Esophagus muscularis mucosa (tissue), 4 donors: ENCODE measurements at places on chromosomes 7 and 10. TPM values are rescaled to one million over a fixed set of nuclear protein-coding genes. Genes with fewer than 3 reads are reported as not detected.

GRCh38 chr10:2476812-2477553, 590.4 kb upstream of the PFKP start:
- H3K27ac ChIP-seq = no peak overlapping the region
- no peaks in the 10 kb centered on the region for H3K36me3 ChIP-seq
- DNase-seq = no peak

DNA sequence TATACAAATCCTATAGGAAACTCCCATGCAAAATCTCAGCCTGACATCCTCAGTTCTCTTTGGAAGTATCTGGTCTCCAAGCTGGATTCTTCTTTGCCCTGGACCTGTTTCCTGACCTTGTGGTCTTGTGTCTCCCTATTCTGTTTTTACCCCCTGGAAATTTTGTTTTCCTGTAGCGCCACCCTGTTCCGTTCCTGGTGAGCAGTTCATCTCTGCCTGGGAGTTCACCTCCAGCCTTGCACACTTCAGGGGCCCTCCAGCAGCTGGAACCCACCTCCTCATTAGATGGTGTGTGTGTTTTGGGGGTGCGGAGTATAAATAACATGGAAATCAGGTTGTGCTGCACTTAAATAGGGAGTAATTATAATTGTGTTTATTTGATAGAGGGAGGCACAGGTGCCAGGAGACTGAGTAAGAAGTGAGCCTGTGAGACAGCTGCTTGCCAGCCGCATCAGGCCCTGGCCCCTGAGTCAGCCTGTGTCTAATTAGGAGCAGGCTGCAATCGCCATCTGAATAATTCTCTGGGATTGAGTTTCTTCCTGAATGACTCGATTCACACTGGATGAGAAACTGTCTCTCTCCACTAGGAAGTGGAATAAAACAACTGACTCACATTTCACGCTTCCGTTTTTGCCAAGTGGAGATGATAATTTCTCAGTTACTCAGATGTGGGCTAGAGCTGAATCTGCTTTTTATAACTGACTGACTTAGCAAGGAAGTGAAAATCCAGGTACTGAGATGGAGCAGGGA, 69.4 kb upstream of the HECTD2 start:
- no peaks in the 10 kb centered on the region for H3K4me1 ChIP-seq
- DNase-seq = no peak
- no peak overlapping the region for H3K4me3 ChIP-seq
- H3K27me3 ChIP-seq = no peaks in the 10 kb centered on the region
- H3K27ac ChIP-seq = no peak overlapping the region
- H3K36me3 ChIP-seq = no peaks in the 10 kb centered on the region

DNA sequence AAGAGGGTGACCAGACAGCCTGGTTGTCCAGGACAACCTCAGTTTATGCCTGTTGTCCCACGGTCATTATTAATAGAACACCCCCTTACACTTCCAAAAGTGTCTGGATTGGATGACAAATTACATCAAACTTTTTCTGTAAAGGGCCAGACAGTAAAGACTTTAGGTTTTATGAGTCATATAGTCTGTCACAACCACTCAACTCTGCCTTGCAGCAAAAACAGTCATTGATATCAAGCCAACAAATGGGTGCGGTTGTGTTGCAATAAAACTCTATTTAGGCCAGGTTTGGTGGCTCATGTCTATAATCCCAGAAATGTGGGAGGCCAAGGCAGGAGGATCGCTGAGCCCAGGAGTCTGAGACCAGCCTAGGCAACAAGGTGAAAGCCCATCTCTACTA, 66.7 kb upstream of the ATP6V0A4 start:
- no peak overlapping the region for H3K27ac ChIP-seq
- no peak overlapping the region for H3K4me3 ChIP-seq
- H3K4me1 ChIP-seq = no peaks in the 10 kb centered on the region
- H3K36me3 ChIP-seq = no peaks in the 10 kb centered on the region

DNA sequence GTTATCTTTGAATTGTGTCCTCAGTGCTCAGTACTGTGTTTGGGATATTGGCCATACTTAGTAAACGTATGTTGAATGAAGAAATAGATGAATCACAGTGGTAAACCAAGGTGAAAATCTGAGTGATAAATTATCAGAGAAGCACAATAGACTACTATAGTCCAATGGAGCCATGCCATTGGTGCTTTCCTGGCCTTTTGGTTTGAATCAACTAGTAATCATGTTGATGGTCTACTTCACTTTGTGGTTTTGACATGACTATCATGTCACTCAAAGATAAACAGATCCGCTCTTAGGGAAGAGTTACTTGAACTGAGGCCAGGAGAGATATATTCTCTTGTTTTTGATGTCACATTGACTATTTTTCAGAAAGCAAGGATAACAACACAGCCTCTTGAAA, 86.1 kb upstream of the IGFBP3 start:
- no peak overlapping the region for H3K27ac ChIP-seq
- no peaks in the 10 kb centered on the region for H3K36me3 ChIP-seq
- H3K4me1 ChIP-seq = no peaks in the 10 kb centered on the region
- DNase-seq = peak; percentile 42

The SP8 gene
- total RNA-seq = not detected

DNA sequence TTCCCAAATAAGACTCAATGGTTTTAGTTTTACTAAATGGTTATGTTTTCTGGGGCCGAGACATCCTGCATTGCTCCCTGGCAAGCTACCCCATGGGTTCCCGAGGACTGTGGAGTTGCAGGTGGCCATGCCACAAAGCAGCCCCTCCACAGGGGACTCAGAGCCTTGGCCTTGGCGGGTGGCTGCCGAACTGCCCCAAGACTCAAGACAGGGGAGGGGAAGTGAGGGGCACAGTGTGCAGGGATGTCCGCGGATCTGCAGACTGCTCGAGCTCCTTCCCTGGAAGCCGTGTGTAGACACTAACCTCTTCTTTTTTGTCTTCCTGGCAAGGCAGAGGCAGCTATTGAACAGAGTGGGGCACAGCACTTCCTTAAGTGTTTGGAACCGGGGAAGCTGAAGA, 154.6 kb downstream of the EBF3 start:
- no peak overlapping the region for H3K27ac ChIP-seq
- no peaks in the 10 kb centered on the region for H3K36me3 ChIP-seq
- H3K4me1 ChIP-seq = no peaks in the 10 kb centered on the region
- H3K4me3 ChIP-seq = no peak overlapping the region

The LFNG gene
- total RNA-seq = 9.6 TPM

The CALCR gene
- total RNA-seq = not detected

The OR2A12 gene
- not detected for total RNA-seq

GRCh38 chr10:74488907-74489306, 337.5 kb upstream of the KAT6B start:
- DNase-seq = no peak
- no peaks in the 10 kb centered on the region for H3K4me1 ChIP-seq
- H3K27ac ChIP-seq = no peak overlapping the region
- H3K36me3 ChIP-seq = no peaks in the 10 kb centered on the region

The INPP5F gene
- total RNA-seq = 15.1 TPM

The TRPV6 gene
- total RNA-seq = not detected

The CDH23 gene
- total RNA-seq = 29.6 TPM

DNA sequence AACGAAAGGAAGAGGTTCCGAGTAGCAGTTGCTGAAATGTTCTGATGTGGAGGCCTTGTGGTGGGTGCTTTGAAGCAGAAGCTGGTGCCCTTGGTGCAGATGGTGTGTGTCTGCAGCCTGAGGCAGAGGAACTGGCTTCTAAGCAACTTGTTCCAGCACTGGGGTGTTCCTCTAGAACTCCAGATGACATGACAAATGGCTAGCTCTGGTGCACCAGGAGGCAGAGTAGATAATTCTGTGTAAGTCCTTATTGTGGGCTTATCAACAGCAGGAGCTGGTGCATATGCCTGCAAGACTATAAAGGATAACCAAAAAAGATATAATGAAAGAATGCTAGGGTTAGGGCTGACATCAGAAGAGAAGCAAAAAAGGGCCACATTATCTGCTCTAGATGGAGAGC, 76.5 kb downstream of the ARL5B start:
- no peak for DNase-seq
- H3K36me3 ChIP-seq = no peaks in the 10 kb centered on the region
- H3K27ac ChIP-seq = no peak overlapping the region
- H3K4me1 ChIP-seq = no peaks in the 10 kb centered on the region
- no peak overlapping the region for H3K4me3 ChIP-seq

GRCh38 chr10:73054286-73054685, 42.4 kb downstream of the P4HA1 start:
- no peak for DNase-seq
- H3K36me3 ChIP-seq = peaks cover 62% of the 10 kb centered on the region
- H3K27me3 ChIP-seq = no peaks in the 10 kb centered on the region
- H3K27ac ChIP-seq = no peak overlapping the region
- no peaks in the 10 kb centered on the region for H3K4me1 ChIP-seq

DNA sequence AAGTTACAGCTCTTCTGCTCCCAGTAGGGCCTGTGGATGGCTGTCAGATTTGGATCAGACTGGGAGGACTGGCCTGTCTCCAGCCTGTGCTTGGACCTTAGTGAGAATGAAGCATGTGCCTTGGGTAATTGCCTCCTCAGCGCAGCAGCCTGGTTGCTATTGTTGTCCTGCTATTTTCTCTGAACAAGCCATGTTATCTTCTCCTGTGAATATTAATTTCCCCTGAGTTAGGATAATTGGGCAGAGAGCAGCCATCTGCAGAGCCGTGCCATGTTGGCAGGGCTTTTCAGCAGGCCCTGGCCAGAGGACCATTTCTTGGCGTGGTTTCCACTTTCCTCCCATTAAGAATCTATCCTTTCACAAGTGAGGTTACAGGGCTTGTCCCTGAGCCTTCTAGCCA, 497.3 kb downstream of the SORCS3 start:
- H3K27me3 ChIP-seq = no peaks in the 10 kb centered on the region
- no peak overlapping the region for H3K4me3 ChIP-seq

DNA sequence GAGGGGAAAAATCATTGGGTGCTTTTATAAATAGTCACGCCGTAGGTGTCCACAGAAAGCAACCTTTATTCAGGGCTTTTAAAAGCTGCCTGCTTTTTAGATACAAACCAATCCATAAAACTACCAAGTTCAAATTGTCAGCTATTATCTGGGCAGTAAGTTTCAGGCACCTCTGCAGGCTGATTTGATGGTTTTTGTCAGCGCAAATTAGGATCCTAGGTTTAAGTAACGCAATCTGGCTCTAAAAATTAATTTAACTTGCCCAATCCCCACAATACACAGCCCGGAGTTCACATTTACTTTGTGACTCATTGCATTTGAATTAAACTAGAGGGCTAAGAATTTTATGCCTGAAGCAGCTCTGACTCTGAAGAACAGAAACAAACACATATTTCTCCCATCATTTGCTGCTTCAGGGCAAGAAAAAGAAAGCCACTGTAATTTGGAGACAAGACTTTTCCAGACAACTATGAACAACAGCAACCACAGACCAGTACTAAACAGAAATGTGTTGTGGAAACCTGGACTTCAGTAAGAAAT, 43.3 kb downstream of the NRP1 start:
- H3K36me3 ChIP-seq = no peaks in the 10 kb centered on the region
- no peak for DNase-seq
- H3K27ac ChIP-seq = peak overlapping the region; percentile 67
- H3K4me1 ChIP-seq = peaks cover 91% of the 10 kb centered on the region

GRCh38 chr10:114100848-114101741, 57.4 kb downstream of the ADRB1 start:
- peak overlapping the region; percentile 54 for H3K4me3 ChIP-seq
- no peak overlapping the region for H3K27ac ChIP-seq
- DNase-seq = no peak
- H3K27me3 ChIP-seq = no peaks in the 10 kb centered on the region
- H3K4me1 ChIP-seq = peaks cover 17% of the 10 kb centered on the region

The ZNF736 gene
- 4.1 TPM for total RNA-seq

GRCh38 chr10:34866848-34867247, 51.8 kb upstream of the PARD3 start:
- H3K4me3 ChIP-seq = no peak overlapping the region
- no peak for DNase-seq
- H3K4me1 ChIP-seq = peaks cover 29% of the 10 kb centered on the region
- H3K36me3 ChIP-seq = no peaks in the 10 kb centered on the region
- H3K27me3 ChIP-seq = no peaks in the 10 kb centered on the region
- H3K27ac ChIP-seq = no peak overlapping the region

The SPDYE6 gene
- total RNA-seq = not detected

- no peaks in the 10 kb centered on the region for H3K36me3 ChIP-seq
- H3K27me3 ChIP-seq = peaks cover 37% of the 10 kb centered on the region
- DNase-seq = no peak
Observed at GRCh38 chr7:3138997-3139396, 95.3 kb upstream of the CARD11 start.

GRCh38 chr7:145986248-145986874, 130.2 kb upstream of the CNTNAP2 start:
- no peaks in the 10 kb centered on the region for H3K4me1 ChIP-seq
- H3K4me3 ChIP-seq = no peak overlapping the region
- H3K36me3 ChIP-seq = no peaks in the 10 kb centered on the region
- no peaks in the 10 kb centered on the region for H3K27me3 ChIP-seq
- no peak for DNase-seq

GRCh38 chr7:105653441-105654005, 72.2 kb upstream of the EFCAB10 start:
- no peak overlapping the region for H3K27ac ChIP-seq
- H3K27me3 ChIP-seq = no peaks in the 10 kb centered on the region
- peaks cover 43% of the 10 kb centered on the region for H3K4me1 ChIP-seq
- peaks cover 8% of the 10 kb centered on the region for H3K36me3 ChIP-seq
- no peak for DNase-seq

The CRYGN gene
- 0.33 TPM for total RNA-seq

The CYP26C1 gene
- total RNA-seq = 0.39 TPM

DNA sequence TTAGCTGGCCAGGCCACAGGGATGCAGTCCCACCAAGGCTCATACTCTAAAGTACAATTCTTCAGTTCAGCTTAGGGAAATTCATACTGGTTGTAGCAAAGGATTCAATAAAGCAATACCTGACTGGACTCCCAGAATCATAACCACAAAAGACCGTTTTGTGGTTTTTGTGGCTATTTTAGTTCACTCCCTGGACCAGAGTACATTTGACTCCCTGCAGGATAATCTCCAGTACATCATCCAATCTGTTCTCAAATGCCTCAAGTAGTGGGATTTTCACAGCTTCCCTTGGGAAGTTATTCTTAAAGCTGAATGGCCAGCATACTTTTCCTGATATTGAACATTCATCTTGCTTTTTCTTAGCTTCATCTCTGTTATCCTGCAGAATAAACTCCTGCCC, 29.3 kb upstream of the YAE1 start:
- no peak overlapping the region for H3K27ac ChIP-seq
- DNase-seq = no peak
- H3K36me3 ChIP-seq = no peaks in the 10 kb centered on the region
- no peaks in the 10 kb centered on the region for H3K27me3 ChIP-seq
- no peak overlapping the region for H3K4me3 ChIP-seq

The TCERG1L gene
- not detected for total RNA-seq

GRCh38 chr7:3641582-3641981, 340.5 kb downstream of the SDK1 start:
- no peaks in the 10 kb centered on the region for H3K4me1 ChIP-seq
- H3K4me3 ChIP-seq = no peak overlapping the region
- H3K27ac ChIP-seq = no peak overlapping the region
- no peaks in the 10 kb centered on the region for H3K27me3 ChIP-seq

GRCh38 chr10:104259456-104259855, 4.8 kb downstream of the GSTO1 start:
- peaks cover 71% of the 10 kb centered on the region for H3K36me3 ChIP-seq
- no peaks in the 10 kb centered on the region for H3K27me3 ChIP-seq
- peak overlapping the region; percentile 71 for H3K27ac ChIP-seq
- peaks cover 61% of the 10 kb centered on the region for H3K4me1 ChIP-seq
- DNase-seq = no peak

- H3K4me3 ChIP-seq = no peak overlapping the region
- DNase-seq = no peak
Observed at GRCh38 chr7:29877196-29877595, 70.9 kb downstream of the WIPF3 start.

GRCh38 chr10:129702605-129703004, 235.6 kb downstream of the MGMT start:
- no peaks in the 10 kb centered on the region for H3K36me3 ChIP-seq
- H3K4me1 ChIP-seq = peaks cover 3% of the 10 kb centered on the region
- H3K27ac ChIP-seq = no peak overlapping the region
- H3K27me3 ChIP-seq = no peaks in the 10 kb centered on the region
- no peak overlapping the region for H3K4me3 ChIP-seq
